ENCODE measurements at places on chromosomes 4 and X.
A peak's percentile ranks its signal among the peaks of the same experiment; 100 is the strongest.

GRCh38 chr4:187679450-187679849 lies 316.1 kb upstream of the ZFP42 start:
- no peak for DNase-seq

DNA sequence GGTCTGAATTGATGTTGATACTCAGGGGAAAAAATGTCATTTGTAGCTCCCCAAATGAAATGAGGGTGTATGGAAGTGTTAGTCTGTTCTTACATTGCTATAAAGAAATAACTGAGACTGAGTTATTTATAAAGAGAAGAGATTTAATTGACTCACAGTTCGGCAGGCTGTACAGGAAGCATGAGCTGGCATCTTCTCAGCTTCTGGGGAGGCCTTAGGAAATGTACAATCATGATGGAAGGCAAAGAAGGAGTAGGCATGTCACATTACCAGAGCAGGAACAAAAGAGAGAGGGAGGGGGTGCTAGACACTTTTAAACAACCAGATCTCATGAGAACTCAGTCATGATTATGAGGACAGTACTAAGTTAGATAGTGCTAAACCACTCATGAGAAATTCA lies 1199.9 kb upstream of the DIAPH2 start:
- DNase-seq: no peak

GRCh38 chr4:175419236-175419718 lies 392.8 kb downstream of the GPM6A start:
- no peak for DNase-seq

- no peak for DNase-seq
These were observed 119.3 kb downstream of the ZNF330 start for GRCh38 chr4:141339966-141340365.

DNA sequence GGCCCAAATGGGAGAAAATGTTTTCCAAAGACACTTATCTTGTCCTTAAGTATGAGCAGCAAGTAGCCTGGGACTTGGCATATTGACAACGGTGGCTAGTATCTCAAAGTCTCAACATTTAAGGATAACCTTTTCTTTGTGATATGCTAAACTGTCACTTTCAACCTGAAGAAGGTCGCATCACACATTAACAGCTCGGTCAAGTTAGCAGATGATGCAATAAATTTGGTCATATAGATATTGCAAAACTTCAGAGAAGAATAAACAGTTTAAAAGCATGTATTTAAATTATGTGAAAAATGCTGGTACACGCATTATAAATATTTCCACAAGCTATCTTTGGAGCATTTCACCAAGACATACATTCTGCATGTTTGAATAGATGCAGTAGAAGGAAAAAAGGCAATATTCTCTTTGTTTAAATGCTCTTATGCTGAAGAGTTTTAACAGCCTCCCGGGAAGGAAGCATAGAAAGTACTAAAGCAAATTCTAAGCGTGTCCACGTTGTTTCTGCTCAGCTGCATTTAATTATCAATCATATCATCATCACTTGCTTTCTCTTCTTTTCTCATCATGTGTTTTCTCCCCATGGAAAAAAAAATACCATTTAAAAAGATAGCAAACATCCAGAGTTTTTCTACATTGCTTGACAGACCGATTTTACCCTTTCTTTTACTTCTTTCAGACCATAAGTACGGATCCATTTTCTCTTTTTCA lies 24.2 kb downstream of the ARHGAP6 start:
- no peak for DNase-seq

DNA sequence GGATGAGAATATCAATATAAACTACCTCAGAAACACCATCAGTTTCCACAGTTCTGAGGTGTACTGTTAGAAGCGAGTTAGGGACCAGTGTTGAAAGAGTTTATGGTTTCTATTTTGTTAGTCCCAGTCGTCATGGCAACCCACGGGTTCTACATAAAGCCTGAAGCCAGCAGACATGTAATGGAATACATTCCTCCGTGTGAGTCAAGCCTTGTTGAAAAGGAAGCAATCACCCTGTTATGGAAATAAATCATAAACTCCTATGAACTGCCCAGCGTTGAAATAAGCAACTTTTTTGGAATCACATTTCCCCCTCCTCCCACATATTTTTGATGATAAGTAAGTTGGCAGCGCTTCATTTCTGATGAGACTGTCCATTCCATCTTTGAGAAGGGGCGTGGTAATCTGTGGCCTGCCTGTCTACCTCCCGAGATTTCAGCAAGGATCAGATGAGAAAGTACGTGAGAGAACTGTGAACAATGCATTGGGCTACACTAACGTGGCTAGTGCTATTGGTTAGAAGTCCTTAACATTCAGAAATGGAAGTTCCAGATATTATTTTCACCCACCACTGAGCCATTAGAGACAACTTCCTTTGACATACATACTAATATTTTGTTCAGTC lies 40.4 kb upstream of the PDHA1 start:
- DNase-seq: no peak

DNA sequence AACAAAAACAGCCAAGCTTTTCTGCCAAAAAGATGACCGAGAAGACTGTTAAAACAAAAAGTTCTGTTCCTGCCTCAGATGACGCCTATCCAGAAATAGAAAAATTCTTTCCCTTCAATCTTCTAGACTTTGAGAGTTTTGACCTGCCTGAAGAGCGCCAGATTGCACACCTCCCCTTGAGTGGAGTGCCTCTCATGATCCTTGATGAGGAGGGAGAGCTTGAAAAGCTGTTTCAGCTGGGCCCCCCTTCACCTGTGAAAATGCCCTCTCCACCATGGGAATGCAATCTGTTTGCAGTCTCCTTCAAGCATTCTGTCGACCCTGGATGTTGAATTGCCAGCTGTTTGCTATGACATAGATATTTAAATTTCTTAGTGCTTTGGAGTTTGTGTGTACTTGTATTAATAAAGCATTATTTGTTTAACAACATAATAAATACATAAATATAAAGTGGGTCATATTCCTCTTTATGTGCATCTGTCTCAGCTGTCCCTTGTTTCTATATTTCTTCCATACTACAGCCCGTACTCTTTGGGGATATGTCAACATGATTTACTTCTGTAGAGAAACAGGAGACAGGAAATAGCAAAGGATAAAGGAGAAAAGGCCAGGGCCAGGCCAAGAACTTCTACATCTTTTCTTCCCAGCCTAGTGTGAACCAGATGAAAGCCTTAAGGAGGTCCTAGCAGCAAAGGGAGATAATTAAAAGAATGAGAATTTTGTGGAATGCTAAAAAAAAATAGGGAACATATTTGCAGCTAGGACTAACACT lies 667 bp downstream of the PTTG2 start:
- DNase-seq: no peak

- DNase-seq: no peak
These were observed 351.7 kb downstream of the PPP3CA start for GRCh38 chr4:100995671-100996070.

DNA sequence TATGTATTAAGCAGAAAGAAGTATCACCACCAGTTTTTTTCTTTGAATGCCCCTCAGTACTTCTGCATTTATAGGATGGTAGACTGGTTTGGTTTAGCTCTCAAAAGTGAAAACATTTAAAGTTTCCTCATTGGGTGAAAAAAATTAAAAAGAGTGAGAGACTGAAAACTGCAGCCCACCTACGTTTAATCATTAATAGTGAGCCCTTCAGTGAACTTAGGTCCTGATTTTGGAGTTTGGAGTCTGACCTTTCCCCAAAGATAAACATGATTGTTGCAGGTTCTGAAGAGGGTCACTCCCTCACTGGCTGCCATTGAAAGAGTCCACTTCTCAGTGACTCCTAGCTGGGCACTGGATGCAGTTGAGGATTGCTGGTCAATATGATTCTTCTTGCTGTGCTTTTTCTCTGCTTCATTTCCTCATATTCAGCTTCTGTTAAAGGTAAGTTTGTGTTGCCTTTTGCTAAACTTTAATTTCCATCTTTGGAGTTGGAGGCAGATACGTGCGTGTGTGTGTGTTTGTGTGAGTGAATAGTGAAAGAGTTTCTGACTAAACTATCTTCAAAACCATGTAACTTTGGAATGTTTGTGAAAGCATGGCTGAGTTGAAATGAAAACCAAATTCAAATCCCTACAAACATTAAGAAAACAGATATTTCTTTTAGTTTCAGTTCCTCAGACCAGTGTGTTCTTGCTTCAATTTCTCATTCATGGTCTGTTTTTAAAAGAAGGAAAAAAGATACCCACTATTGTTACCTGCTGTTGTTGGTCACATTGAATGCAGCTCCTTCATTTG lies at the start of gene MTTP:
Gene MTTP, plus strand, starts transcription at position 295 of the 795 bp plus-strand sequence. Its CDS starts 86 bp downstream, at position 381.
- DNase-seq: no peak

- no peak for DNase-seq
These were observed 177.0 kb upstream of the RASGEF1B start for GRCh38 chr4:81648576-81649275.

DNA sequence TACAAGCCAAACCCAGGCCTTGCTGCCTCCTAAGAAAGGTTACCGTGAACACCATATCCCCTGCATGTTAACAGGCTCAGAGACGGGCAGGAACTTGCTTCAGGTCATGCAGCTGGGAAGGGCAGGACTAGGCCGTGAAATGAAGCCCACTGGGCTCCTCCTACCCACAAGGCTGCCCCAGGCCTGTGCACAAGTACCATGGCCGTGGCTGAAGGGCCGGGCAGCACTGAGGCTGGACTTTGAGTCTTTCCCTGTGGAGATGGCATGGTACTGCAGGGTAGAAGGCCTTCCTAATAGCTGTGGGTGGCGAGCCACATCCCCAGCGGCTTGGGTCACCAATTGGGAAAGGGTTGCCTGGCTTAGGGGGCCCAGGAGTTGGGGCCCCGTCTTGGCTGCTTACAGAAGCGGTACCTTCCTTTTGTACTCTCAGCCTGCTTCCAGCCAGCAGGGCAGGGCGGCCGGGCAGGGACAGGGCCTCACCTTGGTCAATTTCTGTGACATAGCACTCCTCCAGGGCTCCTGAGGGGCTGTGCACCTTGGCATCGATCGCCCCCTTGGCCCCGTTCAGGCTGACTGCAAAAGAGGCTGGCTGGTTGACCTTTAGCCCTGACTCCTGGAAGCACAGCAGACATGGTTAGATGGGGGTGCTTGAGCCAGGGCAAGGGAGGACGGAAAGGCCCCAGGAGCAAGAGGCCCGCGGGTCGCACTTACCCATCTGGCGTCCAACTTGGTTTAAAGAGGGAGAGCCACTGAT lies 23.8 kb downstream of the FLNA start:
- peak; percentile 0 for DNase-seq

DNA sequence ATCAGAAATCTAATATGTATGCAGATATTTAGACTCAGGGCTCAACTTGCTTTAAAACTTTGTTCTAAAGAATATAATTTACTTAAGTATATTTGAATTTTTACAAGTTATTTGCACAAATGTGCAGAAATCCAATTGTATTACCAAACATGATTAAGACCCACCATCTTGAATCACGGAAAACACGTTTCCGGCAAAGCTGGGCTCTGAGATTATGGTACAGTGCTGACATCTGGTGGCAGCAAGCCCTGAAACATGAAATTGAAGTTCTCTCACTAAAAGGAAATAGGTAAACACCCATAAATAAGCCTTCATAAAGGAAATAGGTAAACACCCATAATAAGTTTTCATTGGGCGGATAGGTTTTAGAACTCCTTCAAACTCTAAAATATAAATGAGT lies 98.3 kb upstream of the MAOA start:
- peak; percentile 56 for DNase-seq

GRCh38 chrX:71923516-71923915 lies 12.9 kb downstream of the NHSL2 start:
- DNase-seq: no peak

GRCh38 chr4:132513491-132513890 lies 635.6 kb upstream of the PCDH10 start:
- DNase-seq: no peak

DNA sequence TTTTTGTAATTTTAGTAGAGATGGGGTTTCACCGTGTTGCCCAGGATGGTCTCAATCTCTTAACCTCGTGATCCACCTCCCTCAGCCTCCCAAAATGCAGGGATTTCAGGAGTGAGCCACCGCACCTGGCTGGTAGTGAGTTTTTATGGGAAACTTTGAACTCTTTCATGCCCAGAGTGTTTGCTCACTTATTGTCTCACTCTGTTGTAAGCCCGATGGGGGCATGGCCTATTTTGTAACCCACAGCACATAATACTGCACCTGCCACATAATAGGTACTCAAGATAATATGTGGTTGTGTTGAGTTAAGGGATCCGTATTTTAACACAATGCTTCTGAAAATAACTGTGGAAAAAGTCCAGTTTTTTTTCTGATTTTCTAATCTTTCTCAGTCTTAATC lies 109.6 kb upstream of the GIMD1 start:
- no peak for DNase-seq

GRCh38 chr4:6598641-6599040 lies 23.7 kb downstream of the MAN2B2 start:
- DNase-seq: no peak

DNA sequence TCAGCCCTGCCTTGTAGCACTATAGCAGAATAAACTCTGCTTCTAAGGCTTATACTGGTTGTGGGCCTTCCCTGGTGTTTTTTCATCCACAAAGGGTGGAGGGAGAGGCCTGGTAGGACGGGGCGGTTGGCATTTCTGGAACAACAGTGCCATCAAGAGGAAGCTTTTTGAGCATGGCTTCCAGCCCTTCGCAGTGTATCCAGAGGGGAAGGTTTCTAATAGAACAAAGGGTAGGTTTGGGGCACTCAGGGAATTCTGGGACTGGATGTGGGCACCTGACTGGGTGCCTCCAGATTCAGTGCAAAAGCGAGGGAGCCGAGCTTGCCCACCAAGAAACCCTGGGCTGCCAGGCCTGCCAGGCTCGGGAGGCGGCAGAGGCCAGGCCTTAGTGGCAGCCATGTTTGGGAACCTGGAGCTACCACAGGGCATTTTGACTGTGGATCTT lies 229.6 kb upstream of the AGTR2 start:
- DNase-seq: peak; percentile 89

- DNase-seq: no peak
These were observed 568.4 kb upstream of the AGA start for GRCh38 chr4:178010596-178010995.

GRCh38 chr4:103996064-103996463 lies 276.3 kb upstream of the TACR3 start:
- no peak for DNase-seq

DNA sequence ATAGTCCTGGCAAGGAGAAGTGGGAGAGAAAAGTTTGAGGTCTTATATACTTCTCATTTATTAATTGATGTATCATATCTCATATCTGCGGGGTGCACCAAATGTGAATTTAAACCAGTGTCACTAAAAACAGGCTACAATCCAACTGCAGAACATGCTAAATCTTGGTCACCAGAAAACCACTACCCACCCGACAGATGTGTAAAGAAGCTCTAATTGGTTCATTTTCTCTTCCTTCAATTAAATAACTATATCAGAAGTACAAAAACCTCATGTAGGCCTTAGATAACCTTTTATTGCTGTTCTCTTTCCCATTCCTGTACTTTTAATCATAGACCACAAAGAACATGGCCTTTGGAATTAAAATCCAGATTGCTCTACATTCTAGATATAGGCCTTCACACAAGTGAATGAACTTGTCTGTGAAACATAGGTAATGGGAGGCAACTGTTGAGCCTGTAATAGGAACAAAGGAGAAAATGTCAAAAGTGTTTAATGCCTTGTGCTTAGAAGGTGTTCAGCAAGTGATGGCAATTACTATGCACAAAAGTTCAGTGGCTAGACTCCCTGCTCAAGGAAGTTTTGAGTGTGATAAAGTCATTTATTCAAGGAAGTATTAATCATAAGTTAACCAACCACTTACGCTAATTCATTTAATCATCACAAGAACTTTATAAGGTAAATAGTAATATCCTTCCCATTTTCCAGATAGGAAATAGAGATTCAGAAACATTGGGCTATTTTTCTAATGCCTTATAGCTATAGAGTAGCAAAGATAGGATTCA lies 425.6 kb downstream of the INPP4B start:
- DNase-seq: no peak

GRCh38 chr4:15784959-15785634 lies 7.0 kb downstream of the CD38 start:
- DNase-seq: no peak

GRCh38 chr4:2937146-2937857 lies 25.9 kb downstream of the NOP14 start:
- no peak for DNase-seq

GRCh38 chr4:8391071-8391470 lies 49.5 kb downstream of the ACOX3 start:
- DNase-seq: no peak
